ENCODE measurements at places on chromosomes 6 and 20.

GRCh38 chr6:170185175-170185978 is 105.5 kb downstream of the DLL1 start:
- no peak overlapping the region for H3K27ac ChIP-seq
- DNase-seq: no peak
- H3K36me3 ChIP-seq: no peaks in the 10 kb centered on the region
- no peaks in the 10 kb centered on the region for H3K27me3 ChIP-seq

- no peak overlapping the region for H3K4me3 ChIP-seq
- no peaks in the 10 kb centered on the region for H3K36me3 ChIP-seq
- peaks cover 4% of the 10 kb centered on the region for H3K27me3 ChIP-seq
- no peaks in the 10 kb centered on the region for H3K4me1 ChIP-seq
These were observed 14.8 kb downstream of the MARCKS start for GRCh38 chr6:113871975-113872374.

DNA sequence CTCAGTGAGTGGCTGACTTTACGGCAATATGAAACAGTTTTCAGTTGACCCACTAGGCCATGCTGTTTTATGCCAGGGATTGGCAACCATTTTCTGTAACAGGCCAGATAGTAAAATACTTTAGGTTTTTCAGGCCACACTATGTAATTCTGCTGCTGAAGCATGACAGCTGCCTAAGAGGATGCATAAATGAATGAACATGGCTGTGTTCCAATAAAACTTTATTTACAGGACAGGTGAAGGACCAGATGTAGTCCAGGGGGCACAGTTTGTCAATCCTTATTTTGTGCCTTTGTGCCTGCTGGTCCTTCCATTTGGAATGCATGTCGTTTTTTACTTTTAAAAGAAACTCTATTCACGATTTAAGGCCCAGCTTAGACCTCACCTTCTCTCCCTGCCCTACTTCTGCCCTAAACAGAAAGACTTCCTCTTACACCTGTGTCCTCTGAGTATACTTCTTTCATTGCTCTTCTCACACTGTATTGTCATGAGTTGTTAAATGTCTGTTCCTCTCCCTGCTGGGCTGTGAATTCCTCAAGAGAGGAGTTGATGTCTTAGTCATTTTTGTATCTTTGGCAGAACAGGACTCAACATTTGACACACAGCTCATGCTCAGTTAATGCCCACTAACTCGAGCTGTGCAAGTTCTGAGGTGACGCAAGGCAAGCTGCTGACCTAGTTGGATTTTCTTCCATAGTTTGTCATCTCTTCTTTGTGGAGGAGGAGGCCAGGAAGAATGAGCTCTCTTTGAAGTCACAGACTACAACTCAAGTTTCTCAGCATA is 90.1 kb upstream of the MAP7 start:
- H3K27ac ChIP-seq: no peak overlapping the region
- peaks cover 5% of the 10 kb centered on the region for H3K4me1 ChIP-seq
- no peaks in the 10 kb centered on the region for H3K27me3 ChIP-seq
- H3K4me3 ChIP-seq: no peak overlapping the region
- peaks cover 46% of the 10 kb centered on the region for H3K36me3 ChIP-seq
- DNase-seq: no peak

GRCh38 chr6:104201557-104201956 is 658.2 kb downstream of the HACE1 start:
- no peaks in the 10 kb centered on the region for H3K4me1 ChIP-seq
- H3K4me3 ChIP-seq: no peak overlapping the region
- no peak overlapping the region for H3K27ac ChIP-seq
- no peaks in the 10 kb centered on the region for H3K36me3 ChIP-seq
- H3K27me3 ChIP-seq: no peaks in the 10 kb centered on the region

DNA sequence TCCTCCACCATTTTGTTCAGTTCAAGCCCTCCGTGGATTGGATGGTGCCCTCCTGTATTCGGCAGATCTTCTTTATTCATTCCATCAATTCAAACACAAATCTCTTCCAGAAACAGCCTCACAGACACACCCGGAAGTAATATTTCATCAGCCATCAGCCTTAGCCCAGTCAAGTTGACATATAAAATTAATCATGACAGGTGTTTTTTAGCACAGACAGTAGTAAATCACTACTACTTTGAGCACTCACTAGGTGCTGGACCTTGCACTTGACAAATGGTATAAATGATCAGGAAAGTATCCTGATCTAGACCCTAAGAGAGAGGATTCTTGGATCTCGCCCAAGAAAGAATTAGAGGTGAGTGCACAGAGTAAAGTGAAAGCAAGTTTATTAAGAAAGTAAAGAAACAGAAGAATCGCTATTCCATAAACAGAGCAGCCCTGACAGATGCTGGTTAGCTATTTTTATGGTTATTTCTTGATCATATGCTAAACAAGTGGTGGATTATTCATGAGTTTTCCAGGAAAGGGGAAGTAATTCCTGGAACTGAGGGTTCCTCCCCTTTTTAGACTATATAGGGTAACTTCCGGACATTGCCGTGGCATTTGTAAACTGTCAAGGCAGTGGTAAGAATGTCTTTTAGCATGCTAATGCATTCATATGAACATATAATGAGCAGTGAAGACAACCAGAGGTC is 194.6 kb upstream of the LAMP5 start:
- no peaks in the 10 kb centered on the region for H3K4me1 ChIP-seq
- H3K27ac ChIP-seq: no peak overlapping the region
- no peaks in the 10 kb centered on the region for H3K36me3 ChIP-seq
- no peak overlapping the region for H3K4me3 ChIP-seq
- DNase-seq: no peak

- no peak for DNase-seq
- H3K36me3 ChIP-seq: peaks cover 5% of the 10 kb centered on the region
- no peak overlapping the region for H3K4me3 ChIP-seq
These were observed 7.8 kb downstream of the PANK2 start for GRCh38 chr20:3896853-3897583.

- no peak for DNase-seq
- peaks cover 13% of the 10 kb centered on the region for H3K4me1 ChIP-seq
- H3K4me3 ChIP-seq: no peak overlapping the region
- no peaks in the 10 kb centered on the region for H3K27me3 ChIP-seq
These were observed 119.7 kb downstream of the MAP3K4 start for GRCh38 chr6:161111261-161111660.

- H3K4me1 ChIP-seq: no peaks in the 10 kb centered on the region
- H3K36me3 ChIP-seq: no peaks in the 10 kb centered on the region
- DNase-seq: no peak
- H3K27me3 ChIP-seq: no peaks in the 10 kb centered on the region
- no peak overlapping the region for H3K4me3 ChIP-seq
These were observed 49.2 kb downstream of the SMPDL3A start for GRCh38 chr6:122838060-122838780.

DNA sequence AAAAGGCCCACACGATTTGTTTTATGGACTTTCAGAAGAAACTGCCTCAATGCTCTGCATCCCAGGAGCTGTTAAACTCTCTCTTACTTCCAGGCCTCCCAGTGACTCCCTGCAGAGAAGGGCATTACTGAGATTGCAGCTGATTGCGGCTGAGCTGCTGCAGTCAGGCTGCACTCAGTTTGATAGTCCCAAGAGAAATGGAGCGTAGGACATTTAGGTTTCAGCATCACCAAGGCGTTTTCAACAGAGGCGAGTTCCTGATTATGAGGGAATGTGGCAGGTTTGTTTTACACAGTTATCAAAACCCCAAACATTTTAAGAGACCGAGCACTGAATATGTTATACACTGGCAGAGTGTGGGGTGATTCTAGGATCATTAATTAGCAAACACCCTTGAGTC is 145.6 kb downstream of the TBX18 start:
- no peak overlapping the region for H3K27ac ChIP-seq
- no peaks in the 10 kb centered on the region for H3K36me3 ChIP-seq
- no peaks in the 10 kb centered on the region for H3K27me3 ChIP-seq
- no peak for DNase-seq
- H3K4me3 ChIP-seq: no peak overlapping the region

All from CD4-positive, alpha-beta T cell (primary cell).